ENCODE measurements at places on chromosomes 1 and 21. TPM values are rescaled to one million over a fixed set of nuclear protein-coding genes. Genes with fewer than 3 reads are reported as not detected.

- no peaks in the 10 kb centered on the region for H3K4me1 ChIP-seq
- H3K36me3 ChIP-seq = no peaks in the 10 kb centered on the region
- H3K27me3 ChIP-seq = no peaks in the 10 kb centered on the region
Measured at GRCh38 chr21:32717851-32718316, 9.9 kb downstream of the SYNJ1 start.

Gene FTCD
- 1.3 TPM for total RNA-seq

- H3K36me3 ChIP-seq = no peaks in the 10 kb centered on the region
- no peaks in the 10 kb centered on the region for H3K27me3 ChIP-seq
- no peak overlapping the region for H3K4me3 ChIP-seq
- no peak overlapping the region for H3K27ac ChIP-seq
Measured at GRCh38 chr1:220770245-220770913, 16.3 kb upstream of the MTARC1 start.

- H3K4me1 ChIP-seq = no peaks in the 10 kb centered on the region
- no peak overlapping the region for H3K27ac ChIP-seq
- DNase-seq = no peak
- H3K27me3 ChIP-seq = no peaks in the 10 kb centered on the region
- H3K36me3 ChIP-seq = no peaks in the 10 kb centered on the region
Measured at GRCh38 chr1:89557956-89558355, 33.3 kb downstream of the LRRC8B start.

DNA sequence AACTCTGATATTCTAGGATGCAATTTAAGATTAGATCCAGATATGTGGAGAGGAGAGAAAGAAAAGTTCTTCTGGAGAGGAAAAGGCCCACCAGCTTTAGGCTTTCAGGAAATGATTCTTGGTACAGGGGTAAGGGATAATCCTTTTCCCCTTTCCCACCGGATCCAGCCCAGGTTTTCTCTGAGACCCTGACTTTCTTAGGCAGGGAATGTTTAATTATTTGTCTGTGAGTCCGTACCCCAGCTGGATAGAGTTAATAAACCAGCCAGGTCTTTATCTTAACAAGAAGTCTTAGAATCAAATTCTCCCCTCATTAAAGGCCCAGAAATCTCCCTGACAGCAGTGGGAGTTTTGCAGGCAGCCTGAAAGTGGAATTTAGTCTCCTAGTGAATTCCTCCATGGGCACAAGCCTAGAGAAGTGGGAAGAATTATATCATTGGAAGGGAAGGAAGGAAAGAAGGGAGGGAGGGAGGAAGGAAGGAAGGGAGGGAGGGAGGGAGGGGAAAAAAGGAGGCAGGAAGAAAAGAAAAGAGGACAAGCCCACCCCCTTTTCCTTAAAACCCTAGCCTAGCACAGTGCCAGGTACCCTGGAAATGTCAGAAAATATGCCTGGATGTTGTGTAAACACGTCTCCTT lies 189.0 kb downstream of the PLPP3 start:
- no peaks in the 10 kb centered on the region for H3K4me1 ChIP-seq
- H3K27me3 ChIP-seq = no peaks in the 10 kb centered on the region
- no peak overlapping the region for H3K27ac ChIP-seq
- DNase-seq = no peak
- H3K4me3 ChIP-seq = no peak overlapping the region
- no peaks in the 10 kb centered on the region for H3K36me3 ChIP-seq

DNA sequence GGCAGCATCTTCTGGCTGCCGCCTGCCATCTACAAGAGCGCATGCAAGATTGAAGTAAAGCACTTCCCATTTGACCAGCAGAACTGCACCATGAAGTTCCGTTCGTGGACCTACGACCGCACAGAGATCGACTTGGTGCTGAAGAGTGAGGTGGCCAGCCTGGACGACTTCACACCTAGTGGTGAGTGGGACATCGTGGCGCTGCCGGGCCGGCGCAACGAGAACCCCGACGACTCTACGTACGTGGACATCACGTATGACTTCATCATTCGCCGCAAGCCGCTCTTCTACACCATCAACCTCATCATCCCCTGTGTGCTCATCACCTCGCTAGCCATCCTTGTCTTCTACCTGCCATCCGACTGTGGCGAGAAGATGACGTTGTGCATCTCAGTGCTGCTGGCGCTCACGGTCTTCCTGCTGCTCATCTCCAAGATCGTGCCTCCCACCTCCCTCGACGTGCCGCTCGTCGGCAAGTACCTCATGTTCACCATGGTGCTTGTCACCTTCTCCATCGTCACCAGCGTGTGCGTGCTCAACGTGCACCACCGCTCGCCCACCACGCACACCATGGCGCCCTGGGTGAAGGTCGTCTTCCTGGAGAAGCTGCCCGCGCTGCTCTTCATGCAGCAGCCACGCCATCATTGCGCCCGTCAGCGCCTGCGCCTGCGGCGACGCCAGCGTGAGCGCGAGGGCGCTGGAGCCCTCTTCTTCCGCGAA lies 3.8 kb downstream of the CHRNB2 start:
- DNase-seq = no peak
- no peak overlapping the region for H3K27ac ChIP-seq
- H3K36me3 ChIP-seq = no peaks in the 10 kb centered on the region
- no peaks in the 10 kb centered on the region for H3K27me3 ChIP-seq
- H3K4me3 ChIP-seq = no peak overlapping the region

Data from ovary (tissue), 10 donors.